ENCODE measurements at places on chromosomes 13 and 19.

- DNase-seq, result no peak
Measured at GRCh38 chr13:41026788-41027187, 7.7 kb upstream of the ELF1 start.

DNA sequence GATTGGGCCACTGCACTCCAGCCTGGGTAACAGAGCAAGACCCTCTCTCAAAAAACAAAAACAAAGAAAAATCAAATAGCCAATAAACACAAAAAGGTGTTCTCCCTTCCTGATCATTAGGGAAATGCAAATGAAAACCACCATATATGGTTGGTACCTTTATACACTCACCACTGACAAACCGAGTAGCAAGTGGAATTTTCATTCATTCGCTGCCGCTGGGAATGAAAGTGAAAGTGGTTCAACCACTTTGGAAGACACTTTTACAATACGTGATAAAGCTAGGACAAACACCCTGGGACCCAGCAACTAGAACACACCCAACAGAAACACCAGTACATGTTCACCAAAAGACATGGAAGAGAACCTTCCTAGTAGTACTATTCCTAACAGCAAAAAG is 21.0 kb downstream of the GRIK5 start:
- DNase-seq, result no peak

DNA sequence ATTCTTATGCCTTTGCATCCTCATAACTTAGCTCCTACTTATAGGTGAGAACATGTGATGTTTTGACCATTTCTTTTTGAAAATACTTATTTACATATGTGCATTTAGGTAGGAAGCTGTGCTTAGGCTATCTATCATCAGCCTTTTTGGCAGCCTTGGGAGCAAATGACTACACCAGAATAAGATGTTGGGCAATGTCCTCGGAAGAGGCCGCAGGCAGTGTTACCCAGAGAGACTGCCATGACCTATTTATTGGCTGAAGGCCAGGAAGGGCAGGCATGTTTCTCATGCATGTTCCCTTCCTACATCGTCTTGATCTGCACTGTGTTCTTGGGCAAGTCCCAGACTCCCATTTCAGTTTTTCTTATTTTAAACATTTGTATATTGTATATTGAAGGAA is 122.3 kb downstream of the B3GLCT start:
- DNase-seq, result no peak

DNA sequence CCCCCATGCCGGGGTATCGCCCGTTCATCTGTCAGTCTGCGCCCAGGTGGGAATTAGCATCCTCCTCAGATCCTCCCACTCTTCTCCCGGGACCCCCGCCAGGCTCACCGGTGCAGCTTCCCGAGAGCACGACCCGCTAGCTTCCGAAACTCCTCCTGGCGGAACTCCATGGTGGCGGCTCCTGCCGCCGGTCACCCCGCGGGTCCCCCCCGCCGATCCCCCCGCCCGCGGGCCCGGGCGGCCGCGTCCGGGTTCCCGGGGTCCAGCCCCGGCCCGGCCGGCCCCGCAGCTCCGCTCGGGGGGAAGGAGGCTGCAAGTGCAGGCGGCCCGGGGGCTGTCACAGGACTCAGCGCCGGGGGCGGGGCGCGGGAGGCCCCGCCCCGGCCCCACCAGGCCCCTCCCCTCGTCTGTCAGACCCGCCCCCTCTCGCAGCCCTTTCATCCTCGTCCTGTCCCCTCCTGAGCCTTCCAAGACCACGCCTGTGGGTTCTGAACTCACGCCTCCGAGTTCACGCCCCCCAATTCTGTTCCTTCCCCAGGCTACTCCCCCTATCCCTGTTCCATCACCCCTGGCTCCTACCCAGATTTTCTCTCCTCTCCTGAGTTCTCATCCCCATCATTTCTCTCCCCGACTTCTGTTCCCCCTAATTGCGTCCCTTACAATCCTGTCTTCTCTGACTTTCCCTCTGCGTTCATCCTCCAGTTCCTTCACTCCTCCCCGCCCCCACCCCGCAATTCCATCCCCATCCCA is at the start of gene SLC17A7:
Gene SLC17A7 (minus strand): TSS at position 318 of the 750 bp plus-strand sequence. CDS start 148 bp downstream, at position 170.
- no peak for DNase-seq

GRCh38 chr13:20477394-20477793 is 48.3 kb downstream of the CRYL1 start:
- DNase-seq, result no peak

- DNase-seq, result no peak
Measured at GRCh38 chr13:111968336-111969010, 98.5 kb upstream of the SOX1 start.

Data from natural killer cell treated with Interleukin-12 subunit alpha and Interleukin-12 subunit beta and Interleukin-15 and Interleukin-18, amount 100 ng/mL, for 72 hours (primary cell).